ENCODE measurements at places on chromosomes 7 and 10.

GRCh38 chr7:126776498-126776897 is 476.2 kb downstream of the GRM8 start:
- no peak for DNase-seq

DNA sequence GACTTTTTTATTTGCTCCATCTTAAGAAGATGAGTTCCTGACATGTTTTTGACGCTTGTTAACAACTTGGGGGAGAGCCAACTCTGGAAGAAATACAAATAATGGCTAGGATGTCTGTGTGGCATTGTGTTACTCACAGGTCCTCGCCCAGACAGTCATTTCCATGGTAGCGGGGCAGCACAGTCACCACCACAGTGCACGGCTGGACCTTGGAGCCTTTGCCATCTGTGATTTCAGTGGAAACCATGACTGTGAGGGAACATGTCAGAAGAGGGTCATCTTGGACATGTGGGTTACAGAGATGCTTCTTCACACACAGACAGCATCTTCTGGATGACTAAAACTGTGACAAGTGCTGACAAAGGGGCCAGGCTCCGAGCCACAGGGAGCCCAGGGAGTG is 74.5 kb downstream of the PKD1L1 start:
- peak; percentile 24 for DNase-seq

GRCh38 chr10:69734797-69735468 is 66.8 kb upstream of the COL13A1 start:
- no peak for DNase-seq

- no peak for DNase-seq
These were observed 27.0 kb upstream of the ABI1 start for GRCh38 chr10:26887611-26888215.

- no peak for DNase-seq
These were observed 722.6 kb downstream of the GATA3 start for GRCh38 chr10:8776926-8777622.

DNA sequence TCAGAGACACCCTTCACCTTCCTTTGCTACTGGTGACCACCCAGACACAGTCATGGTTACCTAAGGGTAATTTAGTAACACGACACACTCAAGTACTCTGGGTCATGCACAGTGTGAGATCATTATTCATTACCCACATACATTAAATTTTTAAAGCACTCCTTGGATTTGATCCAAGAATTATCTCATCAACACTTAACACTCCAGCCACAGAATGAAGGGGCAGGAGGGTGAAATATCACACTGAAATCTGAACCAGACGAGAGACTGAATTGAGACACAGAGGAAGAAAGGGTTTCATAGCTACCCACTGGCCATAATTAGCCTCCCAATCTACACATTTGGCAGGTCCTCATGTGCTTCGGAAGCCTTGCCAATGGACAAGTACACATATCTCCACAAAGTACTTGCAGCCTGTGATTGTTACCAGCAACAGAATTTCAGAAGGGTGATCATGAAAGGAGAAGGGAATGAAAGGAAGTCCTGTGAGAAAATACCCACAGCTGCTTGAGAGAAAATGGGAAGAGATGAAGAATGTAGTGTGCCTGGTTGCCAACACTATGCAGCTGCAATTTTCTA is 189.3 kb downstream of the POLR1F start:
- DNase-seq, result no peak

GRCh38 chr10:128875030-128875744 is 591.9 kb upstream of the MGMT start:
- no peak for DNase-seq

DNA sequence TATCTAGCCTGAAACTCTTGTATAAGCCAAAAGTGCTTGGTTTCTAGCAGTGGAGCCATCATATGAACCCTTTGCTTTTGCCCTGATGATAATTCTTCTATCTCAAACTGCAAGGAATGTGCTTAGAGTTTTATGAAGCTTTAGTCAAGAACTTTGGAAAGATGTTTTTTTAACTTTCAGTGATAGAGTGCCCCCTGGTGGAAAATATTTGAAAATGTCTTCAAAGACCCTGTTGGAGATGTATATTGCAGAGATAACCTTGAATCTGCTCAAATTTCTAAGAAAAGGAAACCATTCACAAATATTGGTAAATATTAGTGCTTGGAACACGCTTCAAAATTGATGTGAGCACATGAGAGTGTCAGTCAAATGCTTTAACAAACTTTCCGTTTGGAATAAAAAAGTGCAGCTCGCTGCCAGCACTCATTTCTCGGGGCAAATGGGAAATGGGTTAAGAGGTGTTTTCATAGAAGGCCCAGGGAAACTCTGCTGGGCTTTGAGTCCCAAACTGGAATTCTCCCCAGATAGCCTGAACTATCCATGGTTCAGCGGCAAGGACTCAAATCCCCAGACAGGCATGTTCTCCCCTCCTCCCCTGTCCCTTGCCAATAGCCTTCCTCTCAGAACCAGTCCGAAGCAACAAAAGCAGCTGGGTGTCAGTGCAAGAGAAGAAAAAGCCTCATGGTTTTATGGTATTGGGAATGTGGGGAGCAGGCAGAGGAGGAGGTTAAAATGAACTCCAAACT is 129.3 kb downstream of the MYOF start:
- DNase-seq, result peak; percentile 82

- DNase-seq, result no peak
These were observed 10.4 kb upstream of the NXPH1 start for GRCh38 chr7:8423057-8423456.

DNA sequence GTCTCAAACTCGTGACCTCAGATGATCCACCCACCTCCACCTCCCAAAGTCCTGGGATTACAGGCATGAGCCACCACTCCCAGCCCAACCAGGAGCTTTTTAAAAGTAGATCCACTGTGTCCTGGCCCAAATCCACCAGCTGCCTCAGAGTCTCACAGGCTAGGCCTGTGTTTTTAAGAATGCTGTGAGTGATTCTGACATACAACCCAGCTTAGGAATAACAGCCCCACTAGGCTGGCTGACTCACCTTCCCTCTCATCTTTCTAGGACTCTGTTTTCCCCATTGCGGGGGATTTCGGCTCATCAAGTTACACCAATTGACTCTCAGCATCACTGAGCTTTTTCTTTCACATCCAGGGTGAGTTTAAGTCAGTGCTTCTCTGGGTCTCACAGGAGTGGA is 207.6 kb downstream of the SKIDA1 start:
- peak; percentile 49 for DNase-seq

GRCh38 chr10:122849900-122850605 is 4.4 kb upstream of the CUZD1 start:
- no peak for DNase-seq

- no peak for DNase-seq
These were observed 17.0 kb upstream of the SRGN start for GRCh38 chr10:69070951-69071350.

DNA sequence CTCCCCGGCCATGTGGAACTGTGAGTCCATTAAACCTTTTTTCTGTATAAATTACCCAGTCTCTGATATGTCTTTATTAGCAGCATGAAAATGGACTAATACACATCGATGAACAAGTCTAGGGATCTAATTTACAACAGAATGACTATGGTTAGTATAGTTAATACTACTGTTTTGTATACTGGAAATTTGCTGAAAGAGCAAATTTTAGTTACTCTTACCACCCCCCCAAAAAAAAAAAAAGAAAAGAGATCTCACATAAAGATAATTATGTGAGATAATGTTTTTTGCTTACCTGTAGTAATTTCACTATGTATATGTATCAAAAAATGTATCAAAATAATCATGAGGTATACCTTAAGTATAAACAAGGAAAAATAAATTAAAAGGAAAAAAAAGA is 199.5 kb upstream of the GRM3 start:
- DNase-seq, result no peak

DNA sequence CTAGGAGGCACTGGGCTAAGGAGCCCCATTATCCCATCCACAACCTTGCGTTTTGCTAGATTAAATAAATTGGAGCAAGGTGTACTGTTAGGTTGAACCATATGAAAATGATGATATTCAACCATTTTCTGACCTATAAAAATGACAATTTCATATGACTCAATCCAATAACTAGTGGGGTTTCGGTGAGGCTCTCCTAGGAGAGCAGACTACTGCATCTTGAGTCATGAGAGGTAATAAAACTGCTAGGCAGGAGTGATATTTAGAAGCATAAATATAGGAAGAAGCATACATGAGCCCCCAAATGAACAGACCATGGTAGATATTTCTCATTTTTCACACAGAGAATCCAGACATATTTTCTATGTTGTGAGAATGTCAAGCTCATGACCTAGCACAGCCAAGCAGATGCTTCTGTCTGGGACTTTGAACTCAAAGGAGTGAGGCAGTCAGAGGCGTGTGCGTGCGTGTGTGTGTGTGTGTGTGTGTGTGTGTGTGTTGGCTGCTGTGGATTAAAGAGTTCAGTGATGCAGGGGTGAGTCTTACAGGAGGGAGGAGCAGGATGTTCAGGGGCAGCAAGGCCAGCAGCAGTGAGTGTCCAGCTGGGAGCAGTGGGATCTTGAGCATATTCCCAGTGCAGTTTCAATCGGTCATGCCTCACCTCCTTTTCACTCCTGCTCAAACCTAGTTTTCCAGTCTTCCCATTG is 17.8 kb upstream of the WDR11 start:
- no peak for DNase-seq

GRCh38 chr10:113131613-113132261 is 181.7 kb downstream of the TCF7L2 start:
- DNase-seq, result peak; percentile 95

DNA sequence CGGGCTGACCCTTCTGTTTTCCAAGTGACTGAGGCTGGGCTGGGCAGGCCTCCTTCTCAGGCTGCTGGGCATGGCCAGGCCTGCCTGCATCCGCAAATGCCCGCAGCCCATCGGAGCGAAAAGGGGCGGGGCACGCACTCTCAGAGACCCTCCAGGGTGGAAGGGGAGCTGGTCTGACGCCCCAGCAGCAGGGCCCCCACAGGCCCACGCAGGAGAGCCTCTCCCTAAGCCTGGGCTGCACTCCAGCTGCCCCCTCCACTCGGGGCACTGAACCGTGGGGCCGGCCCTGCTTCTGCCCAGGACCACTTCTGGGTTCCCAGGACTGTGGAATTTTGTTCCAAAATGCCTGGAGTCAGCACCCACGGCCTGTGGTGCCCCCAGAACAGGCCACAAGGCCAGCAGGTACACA is 9.3 kb downstream of the ADAP1 start:
- DNase-seq, result no peak

DNA sequence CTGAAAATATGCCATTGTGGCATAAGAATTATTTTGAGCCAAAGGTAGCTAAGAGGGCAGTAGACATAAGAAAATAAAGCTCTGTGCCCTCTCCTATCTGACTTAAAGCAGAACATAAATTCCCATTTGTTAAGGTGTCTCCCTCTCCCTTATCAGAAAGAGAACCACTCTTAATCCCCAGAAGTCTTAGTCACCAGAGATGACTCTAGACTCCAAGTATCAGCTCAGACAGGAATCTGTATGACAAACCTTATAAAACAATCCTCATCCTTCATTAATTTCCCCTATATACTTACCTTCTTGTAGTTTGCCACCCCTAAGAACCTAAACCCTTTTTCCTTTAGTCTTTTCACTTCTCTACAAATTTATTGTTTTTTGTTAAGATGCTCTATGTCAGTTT is 21.8 kb upstream of the PIP4K2A start:
- DNase-seq, result no peak

DNA sequence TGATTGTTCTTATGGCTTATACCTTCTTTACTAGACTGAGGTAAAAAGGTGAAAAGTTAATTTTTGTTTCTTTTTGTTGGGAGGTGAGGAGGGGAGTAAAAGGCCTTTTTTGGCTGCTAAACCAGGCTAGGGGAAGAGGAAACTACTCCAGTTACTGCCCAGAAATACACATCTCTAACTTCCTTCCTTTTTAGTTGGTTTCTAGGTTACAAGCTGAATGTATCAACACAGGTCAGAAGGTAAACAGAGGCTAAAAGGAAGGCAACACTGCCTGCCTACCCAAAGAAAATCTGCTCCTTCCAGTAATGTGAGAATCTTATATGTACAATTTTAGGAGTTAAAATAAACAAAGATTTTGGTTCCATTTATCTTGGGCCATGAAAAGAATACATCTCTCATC is 140.4 kb downstream of the NRBF2 start:
- no peak for DNase-seq

DNA sequence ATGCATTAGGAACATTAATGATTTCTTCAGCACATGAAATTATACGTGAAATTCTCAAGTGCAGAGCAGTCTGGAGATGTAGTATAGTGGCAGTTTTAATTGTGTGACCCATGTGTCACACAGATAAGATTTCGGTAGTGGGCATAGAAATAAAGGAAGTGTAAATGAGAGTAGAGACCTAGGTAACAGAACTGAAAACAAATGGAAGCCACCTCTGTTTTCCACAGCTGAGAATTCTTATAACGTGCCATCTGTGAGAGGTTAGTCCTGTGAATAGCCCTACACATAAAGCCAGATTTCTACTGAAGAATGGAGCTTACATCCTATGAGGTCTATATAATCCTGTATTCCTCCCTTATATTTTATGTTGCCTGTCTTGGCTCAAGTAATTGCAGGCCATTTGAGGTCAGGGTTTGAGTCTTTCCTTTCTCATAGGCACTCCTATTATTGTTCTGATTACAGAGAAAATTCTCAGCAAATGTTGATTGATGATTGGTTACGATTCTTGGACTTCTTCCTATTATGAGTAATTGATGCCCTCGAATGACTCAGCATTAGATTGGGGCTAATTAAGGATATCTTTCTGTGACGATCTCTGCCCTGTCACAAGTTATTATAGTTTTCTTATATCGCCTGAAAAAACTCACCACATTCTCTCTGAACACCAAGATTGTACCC is 258.2 kb downstream of the KIF20B start:
- DNase-seq, result no peak

DNA sequence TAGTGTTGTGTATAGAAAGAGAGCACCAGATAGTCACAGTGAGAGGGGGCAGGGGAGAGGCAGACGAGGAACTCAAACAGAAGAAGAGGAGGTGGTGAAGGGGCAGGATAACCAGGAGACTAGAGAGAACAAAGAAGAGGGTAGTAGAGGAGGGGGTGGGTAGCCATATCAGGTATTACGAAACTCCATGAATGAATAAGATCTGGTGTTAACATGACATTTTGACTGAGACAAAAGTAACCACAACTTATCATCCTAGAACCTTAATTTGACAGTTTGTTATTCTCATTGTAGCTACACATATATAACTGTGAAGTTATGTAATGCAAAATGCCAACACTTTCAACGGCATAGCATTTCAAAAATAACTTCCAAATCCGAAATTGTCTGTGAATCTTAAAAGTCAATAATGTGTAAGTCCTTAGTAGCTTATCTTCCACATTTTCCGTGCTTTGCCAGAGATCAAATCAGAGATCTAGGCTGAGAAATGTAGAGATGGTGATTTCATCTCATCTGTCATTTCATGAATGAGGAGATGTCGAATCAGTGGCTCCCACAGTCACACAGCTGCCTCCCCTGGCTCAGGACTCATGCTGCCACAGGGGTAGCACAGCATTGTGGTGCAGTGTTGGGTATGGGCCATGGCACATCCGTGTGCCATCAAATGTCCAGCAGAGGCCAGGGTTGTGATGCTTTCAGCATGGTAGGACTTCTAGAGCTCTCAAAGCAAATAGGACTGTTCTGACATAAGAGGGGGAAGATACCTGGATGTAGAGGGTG is 202.1 kb downstream of the HECW1 start:
- DNase-seq, result no peak

Measured in adipocyte (in vitro differentiated cells).